Pancreas (tissue), 10 donors: ENCODE measurements at places on chromosomes 6 and 20.

GRCh38 chr6:146578054-146578453 is 20.7 kb upstream of the ADGB start:
- no peak for DNase-seq

GRCh38 chr20:62829231-62830230 is 12.7 kb downstream of the COL9A3 start:
- no peak for DNase-seq

GRCh38 chr6:56335726-56336125 is 88.3 kb upstream of the COL21A1 start:
- DNase-seq = no peak

GRCh38 chr20:45564760-45565276 is 14.3 kb downstream of the WFDC8 start:
- DNase-seq = no peak

GRCh38 chr20:63500151-63500901 is 1.4 kb upstream of the EEF1A2 start:
- no peak for DNase-seq
